ENCODE measurements at places on chromosomes 3 and 15.

DNA sequence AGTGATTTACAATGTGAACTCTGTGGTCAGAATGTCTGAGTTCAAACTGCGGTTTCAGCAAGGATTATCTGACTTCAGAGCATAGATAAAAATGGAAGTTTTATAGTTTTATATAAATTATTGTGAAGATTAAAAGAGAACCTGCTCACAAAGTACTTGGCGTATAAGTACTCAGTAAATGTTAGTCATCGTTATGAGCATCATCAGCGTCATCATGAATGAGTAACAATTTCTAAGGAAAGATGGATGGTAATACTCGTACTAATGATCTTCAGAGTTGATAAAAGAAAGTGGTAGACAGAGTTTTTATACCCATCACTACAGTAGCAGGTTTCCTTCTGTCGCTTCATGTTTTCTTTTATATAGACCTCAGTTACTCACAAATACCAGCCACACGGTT is 341.8 kb downstream of the RAP2B start:
- DNase-seq: no peak

DNA sequence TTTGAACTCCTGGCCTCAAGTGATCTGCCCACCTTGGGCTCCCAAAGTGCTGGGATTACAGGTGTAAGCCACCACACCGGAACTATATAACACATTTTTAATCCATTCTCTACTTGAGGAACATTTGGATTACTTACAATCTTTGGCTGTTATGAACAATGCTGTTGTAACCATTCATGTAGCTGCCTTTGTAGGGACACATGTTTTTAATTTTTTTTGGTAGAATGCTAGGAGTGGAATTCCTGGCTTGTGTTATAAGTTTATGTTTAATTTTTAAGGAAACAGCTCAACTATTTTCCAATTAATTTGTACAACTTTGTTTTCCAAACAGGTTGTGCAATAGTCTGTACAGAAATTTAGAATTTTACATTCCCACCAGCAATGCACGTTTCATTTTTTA is 51.7 kb downstream of the GPR149 start:
- DNase-seq: no peak

- no peak for DNase-seq
These were observed 84.0 kb downstream of the DUT start for GRCh38 chr15:48415036-48415886.

DNA sequence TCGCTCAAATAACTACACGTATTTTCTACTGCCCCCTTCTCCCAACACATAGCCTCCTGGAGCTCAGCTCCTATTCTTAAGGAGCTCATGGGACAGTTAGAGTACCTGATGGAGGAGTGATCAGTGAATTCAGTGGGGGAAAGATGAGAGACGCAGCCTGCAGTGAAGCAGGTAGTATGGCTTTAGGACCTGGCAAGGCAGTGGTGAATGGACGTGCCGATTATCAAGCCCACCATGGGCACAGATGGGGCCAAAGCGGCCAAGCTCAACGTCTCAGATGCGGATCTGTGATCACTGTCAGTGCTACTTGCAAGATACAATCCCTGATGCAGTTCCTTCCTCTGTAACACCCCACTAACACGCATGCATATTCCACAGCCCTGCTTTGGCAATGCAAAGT is 45.8 kb upstream of the ATP2B2 start:
- DNase-seq: no peak
